ENCODE measurements at places on chromosomes 13 and 19.

DNA sequence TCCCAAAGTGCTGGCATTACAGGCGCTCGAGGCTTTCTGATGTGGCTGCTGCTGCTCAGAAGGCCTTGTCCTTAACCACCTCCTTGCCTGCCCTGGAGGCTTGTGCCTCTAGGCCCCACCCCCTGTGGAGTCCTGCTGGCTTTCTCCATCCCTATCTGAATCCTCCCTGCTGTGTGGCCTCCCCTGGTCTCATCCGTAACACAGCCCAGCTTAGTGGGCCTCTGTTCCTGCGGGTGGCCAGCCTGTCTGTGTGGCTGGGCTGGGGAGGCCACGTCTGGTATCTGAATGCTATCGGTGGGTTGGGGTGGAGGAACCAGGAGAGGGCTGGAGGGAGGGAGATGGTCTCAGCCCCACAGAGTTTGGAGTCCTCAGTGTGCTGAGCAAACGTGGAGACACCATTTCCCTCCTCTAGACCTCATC, 4.7 kb downstream of the RPL28 start:
- DNase-seq = no peak

DNA sequence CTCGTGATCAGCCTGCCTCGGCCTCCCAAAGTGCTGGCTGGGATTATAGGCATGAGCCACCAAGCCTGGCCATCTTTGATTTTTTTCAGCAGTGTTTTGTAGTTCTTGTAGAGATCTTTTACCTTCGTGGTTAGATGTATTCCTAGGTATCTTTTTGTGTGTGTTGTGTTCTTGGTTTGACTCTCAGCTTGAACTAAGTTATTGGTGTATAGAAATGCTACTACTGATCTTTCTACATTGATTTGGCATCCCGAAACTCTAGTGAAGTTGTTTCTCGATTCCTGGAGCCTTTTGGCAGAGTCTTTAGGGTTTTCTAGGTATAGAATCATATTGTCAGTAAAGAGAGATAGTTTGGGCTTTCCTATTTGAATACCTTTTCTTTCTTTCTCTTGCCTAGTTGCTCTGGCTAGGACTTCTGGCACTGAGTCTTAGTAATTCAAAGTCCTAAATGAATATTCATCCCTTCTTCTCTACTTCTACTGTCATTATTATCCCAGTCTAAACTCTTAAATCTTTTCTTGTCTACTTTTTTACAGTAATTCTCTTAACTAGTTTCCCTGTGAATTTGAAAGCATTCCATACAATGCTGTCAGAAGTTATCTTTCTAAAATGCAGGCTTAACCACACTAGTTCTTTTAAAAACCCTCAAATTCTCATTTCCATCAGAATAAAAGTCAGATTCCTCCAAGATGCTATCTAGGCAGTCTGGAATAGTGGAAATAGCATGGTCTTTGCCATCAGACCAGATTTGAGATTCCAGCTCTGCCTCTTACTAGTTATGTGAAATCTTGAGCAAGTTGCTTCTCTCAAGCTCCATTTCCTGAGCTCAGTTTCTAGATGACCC, 7.0 kb downstream of the GPR18 start:
- DNase-seq = no peak

GRCh38 chr19:40419066-40419612, 6.0 kb upstream of the PRX start:
- DNase-seq = no peak

DNA sequence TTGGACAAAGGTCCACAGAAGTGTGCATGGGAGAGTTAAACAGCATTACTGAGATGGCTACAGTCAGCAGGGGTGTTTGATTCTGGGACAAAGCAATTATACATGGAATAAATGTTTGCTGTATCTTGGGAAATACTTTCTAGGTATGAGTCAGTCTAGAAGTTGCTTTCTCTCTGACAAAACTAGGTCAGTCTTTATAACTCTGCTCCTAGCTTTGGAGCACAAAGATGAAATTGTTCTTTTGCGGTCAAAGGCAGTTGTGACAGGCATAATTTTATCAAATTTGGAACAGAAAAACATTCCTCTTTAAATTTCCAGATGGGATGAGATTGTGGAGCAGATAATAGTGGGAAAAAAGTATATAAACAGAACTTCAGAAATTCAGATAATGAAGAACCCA, 1045.4 kb upstream of the MIR17HG start:
- no peak for DNase-seq

- DNase-seq = no peak
Observed at GRCh38 chr13:80901111-80901510, 560.2 kb upstream of the SPRY2 start.
